ENCODE measurements at places on chromosomes 3 and 15.

DNA sequence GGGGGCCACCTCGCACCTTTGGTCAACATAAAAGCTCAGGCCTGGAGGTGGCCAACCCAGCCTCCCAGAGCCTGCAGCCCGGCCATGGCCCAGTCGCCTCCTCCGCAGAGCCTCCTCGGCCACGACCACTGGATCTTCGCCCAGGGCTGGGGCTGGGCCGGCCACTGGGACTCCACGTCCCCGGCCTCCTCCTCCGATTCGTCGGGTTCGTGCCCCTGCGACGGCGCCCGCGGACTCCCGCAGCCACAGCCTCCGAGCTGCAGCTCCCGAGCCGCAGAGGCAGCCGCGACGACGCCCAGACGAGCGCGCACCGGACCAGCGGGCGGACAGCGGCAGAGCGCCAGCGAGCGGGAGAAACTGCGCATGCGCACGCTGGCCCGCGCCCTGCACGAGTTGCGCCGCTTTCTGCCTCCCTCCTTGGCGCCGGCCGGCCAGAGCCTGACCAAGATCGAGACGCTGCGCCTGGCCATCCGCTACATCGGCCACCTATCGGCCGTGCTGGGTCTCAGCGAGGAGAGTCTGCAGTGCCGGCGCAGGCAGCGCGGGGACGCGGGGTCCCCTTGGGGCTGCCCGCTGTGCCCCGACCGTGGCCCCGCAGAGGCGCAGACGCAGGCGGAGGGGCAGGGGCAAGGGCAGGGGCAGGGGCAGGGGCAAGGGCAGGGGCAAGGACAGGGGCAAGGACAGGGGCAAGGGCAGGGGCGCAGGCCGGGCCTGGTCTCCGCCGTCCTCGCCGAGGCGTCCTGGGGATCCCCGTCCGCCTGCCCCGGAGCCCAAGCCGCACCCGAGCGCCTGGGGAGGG is at the start of gene MESP2:
Gene MESP2, plus strand, starts transcription at position 59 of the 799 bp plus-strand sequence. Its CDS starts 26 bp downstream, at position 85.
- peak; percentile 64 for DNase-seq

DNA sequence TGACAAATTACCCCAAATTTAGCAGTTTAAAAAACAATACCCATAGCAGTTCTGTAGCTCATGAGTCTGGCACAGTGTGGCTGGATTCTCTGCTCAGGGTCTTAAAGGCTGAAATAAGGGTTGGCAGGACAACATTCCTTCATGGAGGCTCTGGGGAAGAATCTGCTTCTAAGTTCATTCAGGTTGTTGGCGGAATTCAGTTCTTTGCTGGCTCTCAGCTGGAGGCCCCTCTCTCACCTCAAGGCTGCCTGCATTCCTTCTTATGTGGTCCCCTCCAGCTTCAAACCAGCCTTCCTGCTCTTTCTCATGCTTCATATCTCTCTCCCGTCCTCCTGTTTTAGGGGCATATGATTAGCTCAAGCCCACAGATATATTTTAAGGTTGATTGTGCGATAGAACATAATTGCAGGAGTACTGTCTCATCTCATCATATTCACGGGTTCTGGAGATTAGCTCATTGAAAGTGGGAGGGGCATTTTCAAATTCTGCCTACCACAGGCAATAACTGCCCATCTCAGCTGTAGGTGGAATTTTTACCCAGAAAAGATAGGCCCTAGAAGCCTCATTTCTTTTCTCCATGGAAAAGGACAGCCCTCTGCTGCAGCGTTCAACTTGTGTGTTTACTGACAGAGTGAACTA is 5.6 kb upstream of the ZBTB47 start:
- no peak for DNase-seq

- DNase-seq, result no peak
Observed at GRCh38 chr3:133803469-133803868, 2.1 kb upstream of the SRPRB start.

GRCh38 chr15:69046781-69047180 is 32.3 kb downstream of the NOX5 start:
- no peak for DNase-seq

GRCh38 chr3:6179761-6180160 is 681.2 kb upstream of the GRM7 start:
- no peak for DNase-seq

DNA sequence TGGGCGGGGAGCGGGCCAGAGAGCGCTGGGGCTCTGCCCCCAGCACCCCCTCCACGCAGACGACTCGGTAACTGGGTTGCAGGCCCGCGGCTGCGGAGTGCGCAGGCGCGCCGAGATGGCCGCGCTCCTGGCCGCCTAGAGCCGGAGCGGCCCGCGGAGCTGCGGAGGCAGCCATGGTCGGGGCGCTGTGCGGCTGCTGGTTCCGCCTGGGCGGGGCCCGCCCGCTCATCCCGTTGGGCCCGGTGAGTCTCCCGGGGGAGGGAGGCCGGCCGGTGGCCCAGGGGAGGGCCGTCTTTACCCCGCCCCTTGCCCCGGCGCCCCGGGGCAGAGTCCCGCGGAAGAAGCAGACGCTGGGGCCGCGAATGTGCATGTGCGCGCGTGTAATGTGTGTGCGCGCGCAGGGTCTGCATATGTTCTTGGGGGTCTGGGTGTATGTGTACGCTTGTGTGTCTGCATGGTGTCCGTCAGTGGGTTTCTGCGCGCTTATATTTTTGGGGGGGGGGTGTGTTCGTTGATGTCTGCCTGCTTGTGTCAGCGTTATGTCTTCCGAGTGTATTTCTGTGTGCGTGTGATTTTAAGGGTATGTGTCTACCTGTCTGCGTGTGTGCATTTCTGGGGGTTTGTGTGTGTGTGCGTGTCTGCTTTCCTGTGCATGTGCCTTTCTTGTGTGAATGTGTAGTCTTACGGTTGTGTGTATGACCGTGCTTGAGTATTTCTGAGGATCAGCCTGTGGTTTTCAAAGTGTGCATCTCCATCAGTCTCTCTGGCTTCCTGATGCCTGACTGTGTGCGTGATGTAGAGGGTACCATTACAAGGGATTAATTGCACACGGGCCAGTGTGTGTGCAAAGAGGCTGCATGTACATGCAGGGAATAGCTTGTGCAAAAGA is at the start of gene ABHD14A:
Gene ABHD14A, plus strand, starts transcription at position 102 of the 889 bp plus-strand sequence. Its CDS starts 72 bp downstream, at position 174.
- DNase-seq, result peak; percentile 74

GRCh38 chr15:28273873-28274610 is 47.9 kb downstream of the HERC2 start:
- DNase-seq, result no peak

GRCh38 chr15:37490707-37491106 is 390.4 kb upstream of the MEIS2 start:
- no peak for DNase-seq

- DNase-seq, result no peak
Observed at GRCh38 chr15:101521591-101521990, 32.1 kb upstream of the PCSK6 start.

DNA sequence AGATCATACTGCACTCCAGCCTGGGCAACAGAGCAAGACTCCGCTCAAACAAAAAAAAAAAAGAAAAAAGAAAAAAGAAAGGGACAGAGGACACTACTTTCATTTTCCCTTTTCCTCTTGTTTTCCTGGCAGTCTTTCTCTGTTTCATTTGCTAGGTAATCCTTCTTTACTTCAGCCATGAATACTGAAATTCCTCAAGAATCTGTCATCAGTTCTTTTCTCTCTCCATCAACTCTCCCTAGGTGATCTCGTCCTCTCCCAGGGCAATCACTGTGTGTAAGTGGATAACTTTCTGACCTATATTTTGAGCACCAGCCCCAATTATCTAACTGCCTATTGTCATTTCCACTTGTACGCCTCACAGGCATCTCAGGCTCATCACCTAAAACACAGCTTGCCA is 51.5 kb downstream of the TTC23 start:
- DNase-seq, result no peak

DNA sequence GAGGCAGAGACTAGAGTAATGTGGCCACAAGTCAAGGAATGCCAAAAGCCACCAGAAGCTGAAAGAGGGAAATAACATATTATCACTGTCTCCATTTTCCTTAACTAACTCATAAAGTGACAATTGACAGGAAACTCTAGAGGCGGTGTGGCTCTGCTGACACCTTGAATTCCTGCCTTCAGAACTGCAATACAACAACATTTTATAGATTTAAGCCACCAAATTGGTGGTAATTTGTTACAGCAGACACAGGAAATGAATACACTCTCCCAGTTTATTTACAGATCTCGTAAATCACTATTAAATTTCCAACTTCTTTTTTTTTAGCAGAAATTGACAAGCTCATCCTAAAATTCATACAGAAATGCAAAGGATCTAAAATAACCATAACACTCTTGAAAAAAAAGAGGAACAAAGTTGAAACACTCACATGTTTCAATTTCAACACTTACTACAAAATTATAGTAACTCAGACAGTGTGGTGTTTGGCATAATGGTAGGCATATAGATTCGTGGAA is 449.9 kb downstream of the OTOL1 start:
- no peak for DNase-seq

DNA sequence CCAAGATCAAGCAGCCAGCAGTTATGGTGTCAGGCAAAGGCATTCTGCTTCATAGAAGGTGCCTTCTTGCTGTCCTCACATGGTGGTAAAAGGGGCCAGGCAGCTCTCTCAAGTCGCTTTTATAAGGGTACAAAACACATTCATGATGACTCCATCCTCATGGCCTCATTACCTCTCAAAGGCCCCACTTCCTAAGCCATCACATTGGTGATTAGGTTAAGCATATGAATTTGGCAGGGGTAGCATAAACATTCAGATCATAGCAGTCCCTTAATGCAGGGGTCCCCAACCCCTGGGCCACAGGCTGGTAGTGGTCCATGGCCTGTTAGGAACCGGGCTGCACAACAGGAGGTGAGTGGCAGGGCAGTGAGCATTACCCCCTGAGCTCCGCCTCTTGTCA is 42.8 kb downstream of the PRR23E start:
- no peak for DNase-seq

- DNase-seq, result no peak
Observed at GRCh38 chr3:126288314-126288713, 68.9 kb downstream of the KLF15 start.

- DNase-seq, result no peak
Observed at GRCh38 chr15:33074212-33074611, 120.3 kb downstream of the FMN1 start.

DNA sequence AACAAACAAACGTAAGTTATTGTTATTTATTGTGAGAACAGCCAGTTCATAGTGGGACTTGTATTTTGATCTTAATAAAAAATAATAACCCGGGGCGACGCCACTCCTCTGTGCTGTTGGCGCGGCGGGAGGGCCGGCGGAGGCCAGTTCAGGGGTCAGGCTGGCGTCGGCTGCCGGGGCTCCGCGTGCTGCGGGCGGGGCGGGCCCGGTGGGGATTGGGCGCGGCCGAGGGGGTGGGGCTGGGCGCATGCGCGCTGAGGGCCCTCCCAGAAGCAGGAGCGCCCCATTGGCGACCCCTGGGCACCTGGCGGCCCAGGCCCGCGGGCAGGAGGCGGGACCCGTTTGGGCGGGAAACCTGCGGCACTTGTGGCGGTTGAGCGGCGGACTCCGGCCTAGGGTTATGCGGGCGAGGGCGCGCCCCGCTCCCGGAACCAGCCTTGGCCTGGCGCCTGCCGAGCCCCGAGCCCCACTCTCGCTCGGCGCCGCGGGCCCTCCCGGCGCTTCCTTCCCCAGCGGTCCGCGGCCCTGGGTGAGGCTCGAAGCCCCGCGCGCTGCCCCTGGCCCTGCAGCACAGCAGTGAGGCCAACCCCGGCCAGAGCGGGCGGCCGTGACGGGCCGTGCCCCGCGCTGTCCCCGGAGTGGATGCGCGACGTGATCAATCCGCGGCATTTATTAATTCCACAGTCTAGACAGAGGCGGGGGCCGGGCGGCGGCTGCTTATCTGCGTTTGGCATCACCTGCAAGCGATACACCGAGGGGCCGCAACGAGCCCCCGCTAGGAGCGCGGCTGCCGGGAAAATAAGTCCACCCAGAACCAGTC is 6.0 kb downstream of the ISL2 start:
- DNase-seq, result peak; percentile 26

DNA sequence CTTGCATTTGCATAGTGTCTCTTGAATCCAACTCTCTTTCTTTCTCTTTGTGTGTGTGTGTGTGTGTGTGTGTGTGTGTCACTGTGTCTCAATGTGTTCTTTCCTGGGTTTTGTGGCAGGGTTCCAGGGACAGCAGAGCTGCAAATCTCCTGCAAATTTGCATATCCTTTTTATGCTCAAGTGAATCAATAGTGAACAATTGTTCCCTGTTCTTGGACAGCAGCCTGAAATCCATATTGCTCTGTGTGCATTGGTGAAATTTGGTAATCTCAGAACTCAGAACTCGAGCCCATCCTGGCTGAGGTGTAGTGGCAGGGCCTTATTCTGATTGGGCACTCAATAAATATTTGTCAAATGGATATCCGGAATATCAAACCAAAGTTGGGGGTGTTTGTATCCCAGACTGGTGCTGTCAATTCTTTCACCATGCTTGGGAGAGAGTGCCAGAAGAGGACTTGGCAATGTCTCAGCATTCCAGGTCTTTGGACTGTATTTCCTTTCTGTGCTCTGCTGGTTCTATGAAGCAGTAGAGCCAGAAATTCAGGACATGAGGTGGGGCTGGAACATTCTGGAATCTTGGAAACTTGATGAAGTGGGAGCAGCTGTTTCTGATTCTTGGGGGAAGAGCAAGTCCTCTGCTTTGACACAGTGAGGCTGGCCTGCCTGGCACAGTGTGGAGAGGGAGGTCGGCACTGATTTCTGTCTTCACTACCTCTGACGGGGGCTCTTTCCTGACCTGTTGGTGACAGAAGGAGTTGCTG is 380.6 kb upstream of the C2CD4B start:
- DNase-seq, result no peak

- no peak for DNase-seq
Observed at GRCh38 chr3:126743350-126743749, 39.3 kb downstream of the CHCHD6 start.

DNA sequence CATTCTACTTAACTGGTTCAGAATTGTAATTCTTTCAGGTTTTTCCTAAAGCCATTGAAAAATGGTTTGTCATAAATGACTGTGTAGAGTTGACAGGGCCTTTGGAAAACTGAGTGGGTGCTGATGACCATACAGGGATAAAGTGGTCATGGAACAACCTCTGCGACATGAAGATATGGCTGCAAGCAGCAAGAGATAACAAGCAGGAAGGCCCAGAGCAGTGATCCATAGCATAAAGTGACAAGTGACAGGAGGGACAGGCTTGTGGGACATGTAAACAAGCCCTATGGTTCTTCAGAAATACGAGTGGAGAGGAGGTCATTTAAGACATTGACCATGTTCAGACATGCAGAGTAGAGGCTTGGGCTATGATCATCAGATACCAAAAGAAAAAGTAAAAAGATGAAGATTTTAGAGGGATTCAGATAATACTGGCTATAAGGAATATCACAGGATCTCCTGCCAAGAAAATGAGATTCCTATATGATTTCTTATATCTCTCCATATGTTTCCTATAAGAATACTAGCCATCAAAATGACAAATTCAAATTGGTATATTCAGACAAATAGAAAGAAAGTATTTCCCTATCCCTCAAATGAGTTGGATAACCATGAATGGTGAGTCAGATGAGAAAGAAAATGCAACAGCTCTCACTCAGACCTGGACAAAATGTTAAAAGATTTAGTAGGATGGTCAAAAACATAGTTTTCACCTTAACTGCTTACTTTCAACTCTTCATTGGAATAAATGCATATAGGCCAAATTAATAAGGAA is 827.6 kb upstream of the CFAP20DC start:
- DNase-seq, result no peak

GRCh38 chr3:144221761-144222160 is 250.1 kb downstream of the DIPK2A start:
- DNase-seq, result no peak
